Activated CD4-positive, CD25-positive, alpha-beta regulatory T cell treated with anti-CD3 and anti-CD28 coated beads, Interleukin-2, amount 50 U/mL, for 72 hours (primary cell): ENCODE measurements at places on chromosomes 5 and 9.

DNA sequence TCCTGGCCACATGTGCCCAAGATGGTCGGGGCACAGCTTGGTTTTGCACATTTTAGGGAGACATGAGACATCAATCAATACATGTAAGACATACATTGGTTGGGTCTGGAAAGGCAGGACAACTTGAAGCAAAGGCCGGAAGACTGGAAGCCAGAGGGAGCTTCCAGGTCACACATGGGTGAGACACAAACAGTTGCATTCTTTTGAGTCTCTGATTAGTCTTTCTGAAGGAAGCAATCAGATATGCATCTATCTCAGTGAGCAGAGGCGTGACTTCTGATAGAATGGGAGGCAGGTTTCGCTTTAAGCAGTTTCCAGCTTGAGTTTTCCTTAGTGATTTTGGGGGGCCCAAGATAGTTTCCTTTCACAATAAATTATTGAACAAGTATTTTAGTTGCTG is 172.5 kb downstream of the RASEF start:
- no peak for DNase-seq

DNA sequence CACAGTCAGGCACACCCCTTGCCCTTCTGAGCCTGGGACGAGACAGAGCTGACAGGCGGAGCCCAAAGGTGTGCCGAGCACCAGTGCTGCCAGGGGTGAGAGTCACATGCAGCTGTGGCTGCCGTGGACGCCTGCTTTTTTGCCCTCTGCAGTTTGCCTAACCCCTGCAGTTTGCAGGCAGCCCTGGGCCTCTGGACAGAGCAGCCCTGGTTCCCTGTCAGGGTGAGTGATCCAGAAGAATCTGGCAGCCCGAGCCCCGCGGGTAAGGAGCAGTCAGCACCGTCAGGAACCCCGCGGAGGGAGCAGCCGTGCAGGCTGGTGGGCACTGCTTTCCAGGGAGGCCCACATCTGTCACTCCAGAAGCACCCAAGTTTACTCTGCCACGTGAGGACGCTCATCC is 30.3 kb downstream of the CEP72 start:
- DNase-seq, result no peak

DNA sequence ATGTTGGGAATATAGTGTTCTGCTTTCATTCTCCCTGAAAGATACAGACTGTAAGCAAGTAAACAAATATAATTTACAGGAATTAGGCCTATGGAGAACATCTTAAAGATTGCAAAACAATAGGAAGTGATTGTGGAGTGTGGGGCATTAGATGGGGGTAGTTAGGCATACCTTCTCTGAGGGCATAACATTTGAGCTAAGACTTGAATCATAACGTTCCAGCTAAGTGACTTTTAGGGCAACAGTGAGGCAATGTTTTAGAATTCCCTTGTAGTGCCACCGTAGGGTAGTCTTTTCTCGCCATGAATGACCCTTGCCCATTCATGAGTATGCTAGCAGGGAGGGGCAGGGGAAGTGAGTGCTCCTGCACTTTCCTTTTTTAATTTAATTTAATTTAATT is 173.3 kb downstream of the SPATA31D1 start:
- no peak for DNase-seq

DNA sequence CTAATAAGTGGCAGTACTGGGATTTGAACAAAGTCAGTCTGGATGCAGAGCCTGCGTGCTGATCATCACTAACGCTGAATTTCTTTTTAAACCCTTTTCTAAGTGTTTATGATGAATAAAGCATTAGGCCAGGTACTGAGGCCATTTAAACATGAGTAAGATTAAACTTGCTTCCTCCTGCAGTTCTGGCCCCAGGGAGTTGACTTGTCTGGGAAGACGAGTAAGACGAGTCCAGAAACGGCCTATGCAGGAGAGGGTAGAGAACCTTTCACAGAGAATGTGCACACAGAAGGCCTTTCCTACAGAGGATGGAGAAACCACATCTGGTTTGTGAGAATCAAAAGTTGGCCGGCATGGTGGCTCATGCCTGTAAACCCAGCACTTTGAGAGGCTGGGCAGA is 42.9 kb downstream of the SPRY4 start:
- no peak for DNase-seq

GRCh38 chr9:113220467-113221002 is 542 bp downstream of the FKBP15 start:
- no peak for DNase-seq

DNA sequence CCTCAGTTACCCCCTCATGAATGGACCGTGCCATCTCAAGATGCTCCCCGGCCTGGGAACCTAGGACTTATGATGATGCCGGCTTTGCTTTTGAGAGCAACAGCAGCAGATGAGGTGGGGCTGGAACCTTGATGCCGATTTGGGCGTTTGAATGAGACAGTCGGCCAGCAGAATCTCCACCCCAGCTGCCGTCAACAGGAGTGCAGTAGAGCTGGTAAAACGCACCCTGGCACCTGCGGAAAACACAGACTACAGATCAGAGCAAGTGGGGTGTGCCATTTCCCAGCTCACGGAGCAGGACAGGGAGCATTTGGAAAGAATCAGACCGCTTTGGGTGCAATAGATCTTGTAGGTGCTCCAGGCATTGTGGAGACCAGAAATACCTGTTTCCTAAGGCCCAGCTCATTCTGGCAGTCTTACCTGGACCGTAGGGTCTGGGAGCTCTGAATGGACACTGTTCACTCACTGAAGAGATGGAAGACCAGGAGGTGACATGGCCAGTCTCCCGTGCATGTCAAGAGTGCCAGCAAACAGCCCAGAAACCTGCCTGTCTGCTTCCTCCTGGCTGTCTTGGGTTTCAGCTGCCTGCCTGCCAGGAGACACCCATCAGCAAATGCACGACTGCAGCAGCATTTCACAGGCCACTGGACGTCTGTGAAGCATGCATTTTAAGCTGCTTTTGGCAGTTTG is 317.7 kb upstream of the IRX4 start:
- DNase-seq, result no peak

DNA sequence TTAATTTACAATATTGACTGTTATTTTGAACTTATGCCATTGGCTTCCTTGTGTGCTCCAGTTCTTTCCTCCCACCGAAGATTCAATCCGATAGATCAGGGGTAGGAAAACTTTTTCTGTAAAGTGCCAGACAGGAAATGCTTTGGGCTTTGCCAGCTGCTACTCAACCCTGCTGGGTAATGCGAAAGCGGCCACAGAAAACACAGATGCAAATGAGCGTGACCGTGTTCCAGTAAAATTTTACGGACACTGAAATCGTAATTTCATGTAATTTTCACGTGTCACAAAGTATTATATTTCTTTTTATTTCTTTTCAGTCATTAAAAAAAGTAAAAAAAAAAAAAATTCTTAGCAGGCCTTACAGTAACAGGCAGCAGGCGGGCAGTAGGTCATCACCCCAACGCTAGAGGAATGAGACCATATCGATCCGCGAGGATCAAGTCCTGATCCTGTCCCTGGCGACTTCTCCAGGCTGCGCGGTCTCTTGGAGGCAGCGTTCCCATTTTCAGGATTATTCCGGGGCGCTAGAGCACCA is 599 bp downstream of the NMRK1 start:
- peak; percentile 36 for DNase-seq

GRCh38 chr5:138180183-138180782 is 1.4 kb downstream of the KIF20A start:
- no peak for DNase-seq
